ENCODE measurements at places on chromosomes 7 and 10.

DNA sequence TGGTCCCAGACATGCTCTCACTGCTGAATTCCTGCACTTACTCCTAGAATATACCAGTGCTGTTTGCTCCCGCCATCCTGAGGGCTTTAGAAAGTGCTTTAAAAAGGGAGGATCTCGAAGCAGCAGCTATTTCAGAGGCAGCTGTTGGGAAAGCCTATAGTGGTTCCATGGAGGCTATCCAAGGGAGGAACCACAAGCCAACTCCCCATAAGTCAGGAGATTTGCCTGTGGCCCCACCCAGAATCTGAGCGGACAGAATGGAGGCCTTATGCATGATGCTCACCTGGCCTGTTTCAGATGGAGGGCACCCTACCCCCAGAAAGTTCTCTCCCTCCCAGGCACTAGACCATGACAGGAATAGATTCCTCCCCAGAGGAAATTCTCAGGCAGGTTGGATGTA lies 2.3 kb upstream of the KCNIP2 start:
- no peak for DNase-seq

- peak; percentile 19 for DNase-seq
Measured at GRCh38 chr10:1102416-1102815, 46.2 kb downstream of the WDR37 start.

DNA sequence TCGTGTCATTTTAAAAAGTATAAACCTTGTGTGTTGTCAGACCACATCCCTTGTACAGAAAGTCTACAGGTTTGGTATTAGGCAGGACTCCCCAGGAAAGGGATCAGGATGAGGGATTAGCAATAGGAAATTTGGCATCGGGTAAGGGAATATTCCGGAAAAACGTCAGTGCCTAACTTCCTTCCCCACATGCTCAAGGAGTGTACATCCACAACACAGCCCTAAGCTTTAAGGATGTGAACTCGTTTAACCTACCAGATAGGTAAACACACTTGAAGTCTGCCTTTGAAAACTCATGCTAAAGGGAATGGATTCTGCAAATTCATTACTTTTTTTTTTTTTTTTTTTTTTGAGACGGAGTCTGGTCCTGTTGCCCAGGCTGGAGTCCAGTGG lies 194.9 kb downstream of the SKIDA1 start:
- DNase-seq: no peak

- DNase-seq: no peak
Measured at GRCh38 chr10:1762076-1762475, 24.8 kb upstream of the ADARB2 start.

DNA sequence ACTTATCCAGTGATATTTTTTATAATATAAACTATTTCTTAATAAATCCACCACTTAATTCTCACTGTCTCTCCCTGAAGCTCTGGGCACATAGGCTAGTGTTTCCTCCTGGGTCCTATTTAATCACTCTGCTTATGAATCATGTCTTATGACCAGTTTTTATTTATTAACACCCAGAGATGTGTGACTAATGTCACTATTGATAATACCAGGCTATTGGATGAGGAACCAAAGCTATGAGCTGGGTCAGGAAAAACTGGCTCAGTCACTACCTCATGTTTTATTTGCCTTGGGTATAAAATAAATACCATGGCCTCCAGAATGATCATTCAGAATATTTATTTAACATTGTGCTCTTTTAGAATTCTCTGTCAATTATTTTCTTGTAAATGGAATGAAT lies 5.2 kb downstream of the SEMA3E start:
- DNase-seq: no peak

DNA sequence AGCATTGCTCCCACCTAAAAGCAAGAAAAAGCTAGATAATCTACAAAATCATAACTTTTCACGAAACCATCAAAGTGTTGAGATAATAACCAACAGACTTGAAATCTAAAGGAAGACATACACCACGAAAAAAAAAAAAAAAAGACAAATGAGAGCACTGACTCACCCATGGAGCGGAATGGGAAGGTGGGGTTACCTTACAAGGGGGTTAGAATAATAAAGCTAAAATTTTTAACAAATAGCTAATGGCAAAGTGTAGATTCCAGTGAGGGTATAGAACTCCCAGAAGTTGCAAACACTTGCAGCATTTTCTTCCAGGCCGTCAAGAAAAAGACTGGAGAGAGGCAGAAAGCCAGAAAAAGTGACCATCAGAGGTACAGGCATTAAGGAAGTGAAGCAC lies 27.2 kb downstream of the IPMK start:
- no peak for DNase-seq

GRCh38 chr10:59589796-59590195 lies 119.9 kb downstream of the SLC16A9 start:
- DNase-seq: no peak

GRCh38 chr7:115475761-115476385 lies 554.0 kb downstream of the MDFIC start:
- DNase-seq: no peak

DNA sequence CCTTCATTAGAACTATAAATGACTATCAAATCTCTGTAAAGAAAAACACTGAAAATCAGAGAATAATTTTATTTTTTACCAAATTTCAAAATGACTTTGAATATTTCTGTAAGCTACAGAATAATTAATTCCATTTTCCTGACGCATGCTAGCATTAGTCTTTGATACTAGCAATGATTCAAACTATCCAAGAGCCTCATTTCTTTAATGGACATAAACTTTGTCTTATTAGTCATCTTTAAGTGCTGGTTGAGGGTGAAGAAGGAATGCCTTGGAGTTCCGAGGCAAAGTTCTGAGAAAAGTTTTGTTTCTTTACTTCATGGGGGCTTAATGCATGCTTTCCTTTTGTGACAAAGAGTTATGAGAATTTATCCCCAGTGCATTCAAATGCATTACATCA lies 137.3 kb downstream of the AGMO start:
- DNase-seq: no peak

DNA sequence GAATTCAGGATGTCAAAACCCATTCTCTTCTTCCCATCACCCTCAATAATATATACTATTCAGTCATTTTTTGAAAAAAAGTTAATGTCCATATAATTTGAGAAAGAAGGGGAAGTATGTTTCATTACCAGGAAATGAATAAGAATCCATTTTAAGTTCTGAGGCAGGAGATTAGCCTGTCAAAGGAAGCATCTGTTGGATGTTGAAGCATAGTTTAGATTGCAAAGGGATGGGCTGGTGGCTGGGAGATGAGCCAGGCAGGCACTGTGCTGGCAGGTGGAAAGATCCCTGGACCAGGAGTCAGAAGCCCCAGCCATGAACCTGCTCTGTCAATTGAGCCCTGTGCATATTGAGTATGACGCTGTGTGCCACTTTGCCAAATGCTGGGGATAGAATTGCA lies 48.4 kb upstream of the CRTAC1 start:
- no peak for DNase-seq

DNA sequence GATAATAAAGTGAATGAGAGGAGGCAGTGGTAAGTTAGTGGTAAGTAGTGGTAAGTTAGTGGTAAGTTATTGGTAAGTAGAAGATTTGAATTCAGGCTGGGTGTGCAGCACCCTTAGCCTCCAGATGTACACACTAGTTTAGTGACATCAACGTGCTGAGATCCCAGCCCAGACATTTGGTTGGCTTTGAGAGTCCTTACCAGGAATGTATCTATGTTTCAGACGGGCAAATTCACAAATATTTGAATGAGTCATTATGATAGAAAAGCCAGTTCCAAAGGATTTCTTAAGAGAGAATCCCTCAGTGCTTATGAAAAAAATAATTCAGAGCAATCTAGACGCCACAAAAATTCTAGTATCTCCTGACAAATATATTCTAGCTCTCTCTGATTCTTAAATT lies 70.0 kb downstream of the ARL4A start:
- no peak for DNase-seq

- no peak for DNase-seq
Measured at GRCh38 chr7:148049068-148049467, 541.5 kb upstream of the C7orf33 start.

DNA sequence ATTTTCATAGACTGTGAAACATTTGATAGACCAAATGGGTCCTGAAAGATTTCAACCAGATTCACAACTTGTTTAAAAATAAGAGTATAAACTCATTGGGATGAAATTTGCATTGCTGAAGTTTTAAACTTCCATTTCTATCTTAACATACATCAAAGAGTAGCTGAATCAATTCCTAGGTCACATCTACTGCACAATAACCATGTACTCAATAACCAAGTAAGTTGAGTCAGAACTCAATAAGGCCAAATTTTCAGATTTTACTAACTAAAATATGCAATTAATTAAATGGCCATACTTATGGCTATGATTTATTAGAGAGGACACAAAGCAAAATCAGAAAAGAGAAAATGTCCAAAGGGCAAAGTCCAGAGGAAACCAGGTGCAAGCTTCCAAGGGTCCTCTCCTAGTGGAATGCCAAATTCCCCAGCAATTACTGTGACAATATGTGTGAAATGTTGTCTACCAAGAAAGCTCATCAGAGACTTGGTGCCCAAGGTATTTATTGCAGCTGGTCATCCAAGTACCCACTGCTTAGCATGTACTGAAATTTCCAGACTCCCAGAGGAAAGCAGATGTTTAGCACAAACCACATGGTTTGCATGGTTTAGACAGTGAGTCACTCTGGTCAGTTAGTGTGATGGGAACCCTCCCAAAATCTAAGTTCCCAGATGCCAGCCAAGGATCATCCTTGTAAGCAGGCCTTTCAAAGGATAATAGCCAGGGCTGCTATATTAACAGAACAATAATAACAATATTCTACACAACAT lies 238.9 kb downstream of the IPMK start:
- no peak for DNase-seq

GRCh38 chr10:34078745-34079470 lies 736.2 kb downstream of the PARD3 start:
- DNase-seq: no peak

- no peak for DNase-seq
Measured at GRCh38 chr10:6516281-6516928, 63.7 kb downstream of the PRKCQ start.

GRCh38 chr7:111150709-111151108 lies 59.8 kb downstream of the LRRN3 start:
- no peak for DNase-seq

DNA sequence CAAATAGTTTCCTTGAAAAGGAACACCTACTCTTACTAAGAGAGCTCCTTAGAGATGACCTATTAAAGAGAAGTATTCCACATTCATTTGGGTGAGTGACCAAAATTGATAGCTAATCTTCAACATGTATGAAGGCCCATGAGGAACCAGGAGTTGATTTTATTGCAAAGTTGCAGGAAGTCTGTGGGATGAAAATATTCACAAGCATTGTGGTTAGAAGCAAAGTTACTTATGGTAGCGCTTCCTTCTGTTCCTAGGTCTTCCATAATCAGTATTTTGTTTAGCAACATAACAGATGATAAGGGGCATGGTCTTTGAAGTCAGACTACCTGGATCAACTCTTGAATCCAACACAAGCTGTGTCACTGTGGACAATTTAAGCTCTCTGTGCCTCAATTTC lies 164.5 kb downstream of the DGKB start:
- DNase-seq: no peak

- no peak for DNase-seq
Measured at GRCh38 chr10:6522230-6522629, 57.8 kb downstream of the PRKCQ start.

- no peak for DNase-seq
Measured at GRCh38 chr7:3191548-3191947, 109.5 kb upstream of the SDK1 start.

GRCh38 chr10:88243836-88244730 lies 339.0 kb downstream of the RNLS start:
- no peak for DNase-seq

DNA sequence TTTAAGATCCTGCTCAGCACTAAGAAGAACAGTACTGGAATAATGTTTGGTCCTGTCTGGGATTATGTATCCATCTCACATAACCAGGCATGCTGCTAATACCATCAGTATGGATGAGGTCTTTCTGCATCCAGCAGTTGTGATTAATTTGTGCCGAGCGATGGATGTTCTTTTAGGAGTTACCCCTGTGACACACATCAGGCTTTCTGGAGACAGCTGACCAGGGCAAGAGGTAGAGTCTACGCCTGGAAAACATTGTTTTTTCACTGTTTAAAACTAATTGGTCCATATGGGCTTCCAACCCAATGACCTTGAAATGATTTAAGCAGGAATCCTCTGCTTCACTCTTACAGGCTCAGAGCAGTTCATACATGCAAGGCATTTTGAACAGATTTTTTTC lies 603.0 kb downstream of the PCDH15 start:
- no peak for DNase-seq

GRCh38 chr10:8502573-8502972 lies 448.1 kb downstream of the GATA3 start:
- no peak for DNase-seq

DNA sequence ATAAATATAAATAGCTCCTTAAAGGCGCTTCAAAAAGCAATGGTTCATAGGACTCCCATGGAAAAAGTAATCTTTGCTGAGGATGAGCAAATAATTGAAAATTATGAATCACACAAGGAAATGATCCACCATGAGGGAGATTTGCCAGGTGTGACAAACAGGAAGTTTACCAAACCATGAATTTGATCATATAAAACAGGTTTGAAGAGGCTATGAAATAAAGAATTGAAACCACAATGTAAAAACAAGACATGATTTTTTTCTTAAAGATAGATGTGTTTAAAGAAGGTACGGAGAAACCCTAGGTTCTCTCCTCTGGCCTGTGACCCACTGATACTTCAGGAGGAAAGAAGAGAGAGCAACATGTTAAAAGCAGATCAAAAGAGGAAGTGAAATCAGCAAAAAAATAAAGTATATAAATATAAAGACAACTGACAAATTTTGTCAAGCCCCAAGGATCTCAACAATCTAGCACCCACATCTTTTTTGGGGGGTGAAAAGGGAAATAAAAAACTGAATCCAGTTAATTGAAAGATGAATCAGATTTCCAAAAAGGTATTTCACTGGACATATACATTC lies 111.3 kb upstream of the ASAH2 start:
- no peak for DNase-seq

DNA sequence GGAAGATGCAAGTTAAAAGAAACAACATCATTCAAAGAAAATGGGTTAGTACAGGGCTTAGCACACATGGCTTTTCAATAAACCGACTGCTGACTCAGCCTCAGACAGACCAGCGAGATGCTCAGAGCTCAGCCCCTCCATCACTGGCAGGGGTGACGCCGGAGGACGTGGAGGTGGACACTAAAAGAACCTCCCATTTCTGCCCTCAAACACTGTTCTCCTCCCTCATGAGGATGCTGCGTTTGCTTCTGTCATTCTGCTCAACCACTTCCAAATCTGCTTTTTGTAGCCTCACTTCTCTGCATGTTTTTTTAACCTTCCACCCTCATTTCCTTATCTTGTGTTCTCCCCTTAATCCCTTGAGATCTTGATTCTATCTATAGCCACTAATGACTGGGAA lies 15.3 kb downstream of the DENND11 start:
- DNase-seq: no peak

- DNase-seq: no peak
Measured at GRCh38 chr7:67655168-67655567, 658.5 kb downstream of the TYW1 start.

Data from stimulated activated CD8-positive, alpha-beta memory T cell treated with anti-CD3 and anti-CD28 coated beads, Interleukin-2, amount 100 ng/mL, for 48 hours (primary cell).